GM19239 (cell line): ENCODE measurements at places on chromosomes 6 and 20.

DNA sequence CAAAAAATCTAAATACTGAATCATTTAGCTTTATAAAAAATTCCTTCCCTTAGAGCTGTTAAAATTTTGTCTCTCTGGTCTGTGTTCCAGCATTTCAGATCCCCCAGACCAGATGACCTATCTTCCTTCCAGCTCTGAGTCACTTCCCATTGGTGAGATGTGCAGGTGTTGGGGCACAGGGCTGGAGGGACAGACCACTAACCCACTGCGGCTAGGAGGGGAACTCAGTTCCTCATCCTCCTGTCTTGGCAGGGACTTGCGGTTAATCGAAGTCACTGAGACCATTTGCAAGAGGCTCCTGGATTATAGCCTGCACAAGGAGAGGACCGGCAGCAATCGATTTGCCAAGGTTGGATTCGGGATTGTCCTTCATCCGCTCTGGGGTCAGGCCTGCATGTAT, 6.0 kb downstream of the CNPY3 start:
- DNase-seq = no peak

- no peak for DNase-seq
Measured at GRCh38 chr6:68559716-68560115, 75.4 kb upstream of the ADGRB3 start.

DNA sequence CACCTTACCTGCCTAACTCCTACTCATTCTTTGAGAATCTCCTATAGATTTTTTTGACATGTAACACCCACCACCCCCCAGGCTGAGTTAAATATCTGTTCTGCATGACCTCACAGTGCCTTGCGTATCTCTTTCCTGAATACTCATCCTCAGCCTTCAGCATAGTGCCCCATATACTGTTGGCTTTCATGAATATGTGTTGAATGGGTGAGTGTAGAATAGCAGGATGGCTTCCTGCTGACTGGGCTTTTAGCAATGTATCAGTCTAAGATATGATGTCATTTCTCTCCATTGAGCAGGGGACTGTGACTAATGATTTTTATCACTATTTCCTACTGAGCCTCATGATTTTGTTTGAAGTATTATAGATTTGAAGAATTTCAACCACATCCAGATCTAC, 361.6 kb upstream of the MARCKS start:
- DNase-seq = no peak

DNA sequence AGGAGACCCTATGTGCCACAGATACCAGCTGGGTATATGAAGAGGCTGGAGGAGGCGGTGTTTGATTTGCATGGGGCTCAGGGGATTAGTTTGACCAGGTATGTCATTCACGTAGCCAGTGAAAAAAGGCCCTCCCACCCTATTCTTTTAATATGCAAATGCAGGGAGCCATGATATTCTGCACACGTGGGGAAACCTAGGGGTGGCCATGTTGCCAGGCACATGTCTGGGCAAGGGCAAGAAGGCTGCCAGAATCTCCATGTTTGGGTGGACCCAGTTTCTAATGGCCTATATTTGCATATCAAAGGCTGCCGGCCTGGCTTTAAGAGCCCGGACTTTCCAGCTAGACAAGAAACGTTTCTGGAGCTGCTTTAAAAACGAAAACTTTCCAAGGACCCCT, 60.4 kb downstream of the SOX4 start:
- DNase-seq = no peak

DNA sequence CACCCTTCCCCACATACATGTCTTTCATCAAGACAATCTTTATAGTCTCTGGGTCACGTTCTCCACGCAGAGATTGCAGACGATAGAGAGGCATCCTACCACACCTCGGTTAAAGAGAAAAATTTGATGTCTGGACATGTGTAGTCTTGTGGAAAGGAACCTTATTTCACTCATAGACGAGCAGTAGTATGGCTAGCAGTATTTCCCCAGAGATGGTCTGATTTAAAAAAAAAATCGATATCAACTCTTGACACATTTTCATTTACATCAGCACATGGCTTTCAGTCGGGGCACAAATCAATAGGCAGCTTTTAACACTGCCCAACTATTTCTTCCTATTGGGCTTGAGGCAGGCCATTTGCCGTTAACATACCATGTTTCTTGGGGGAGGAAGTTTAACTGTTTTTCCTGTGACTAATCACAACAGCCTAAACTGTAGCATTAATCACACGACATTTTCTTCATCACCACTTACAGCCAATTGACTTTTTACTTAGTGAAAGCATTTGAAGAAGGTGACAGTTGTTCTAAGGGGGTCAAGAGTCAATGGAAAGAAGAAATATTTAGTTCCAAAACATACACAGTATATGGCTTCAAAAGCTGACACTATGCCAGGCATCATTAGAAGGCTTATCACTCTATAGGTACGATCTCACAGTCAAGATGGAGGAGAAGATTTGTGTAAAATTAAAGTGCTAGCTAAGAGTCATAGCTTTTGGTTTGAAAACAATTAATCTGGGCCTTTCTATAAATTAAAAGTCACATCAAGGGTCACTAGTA, 129.5 kb upstream of the HDAC2 start:
- no peak for DNase-seq
